ENCODE measurements at places on chromosomes 2 and 18.

DNA sequence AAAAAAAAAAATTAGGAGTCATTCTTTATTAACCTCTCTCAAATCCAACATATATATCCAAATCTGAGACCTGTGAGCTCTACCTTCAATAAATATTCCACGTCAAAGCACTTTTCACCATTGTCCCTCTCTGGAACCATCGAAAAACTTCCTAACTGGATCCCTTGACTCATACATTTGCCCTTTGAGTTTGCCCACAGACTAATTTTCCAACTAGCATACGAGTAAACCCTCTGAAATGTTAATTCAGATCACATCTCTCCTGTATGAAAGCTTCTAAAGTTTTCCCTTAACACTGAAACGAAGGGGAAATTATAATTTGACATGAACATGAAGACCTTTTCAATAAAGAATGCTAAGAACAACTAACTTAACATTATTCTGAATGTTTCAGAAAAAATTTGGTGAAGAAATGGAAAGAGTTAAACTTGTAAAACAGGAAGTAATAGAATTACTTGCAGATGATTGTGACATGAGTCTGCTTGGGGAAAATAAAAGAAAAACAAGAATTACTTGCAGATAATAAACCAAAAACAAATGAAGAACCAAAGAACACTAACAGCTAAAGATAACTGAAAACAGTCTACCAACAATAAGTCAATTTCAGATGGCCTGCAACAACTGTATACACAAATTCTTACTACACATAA lies 110.6 kb downstream of the C2orf74 start:
- DNase-seq = no peak

- DNase-seq = no peak
Measured at GRCh38 chr2:11342551-11343367, 1.7 kb downstream of the ROCK2 start.

DNA sequence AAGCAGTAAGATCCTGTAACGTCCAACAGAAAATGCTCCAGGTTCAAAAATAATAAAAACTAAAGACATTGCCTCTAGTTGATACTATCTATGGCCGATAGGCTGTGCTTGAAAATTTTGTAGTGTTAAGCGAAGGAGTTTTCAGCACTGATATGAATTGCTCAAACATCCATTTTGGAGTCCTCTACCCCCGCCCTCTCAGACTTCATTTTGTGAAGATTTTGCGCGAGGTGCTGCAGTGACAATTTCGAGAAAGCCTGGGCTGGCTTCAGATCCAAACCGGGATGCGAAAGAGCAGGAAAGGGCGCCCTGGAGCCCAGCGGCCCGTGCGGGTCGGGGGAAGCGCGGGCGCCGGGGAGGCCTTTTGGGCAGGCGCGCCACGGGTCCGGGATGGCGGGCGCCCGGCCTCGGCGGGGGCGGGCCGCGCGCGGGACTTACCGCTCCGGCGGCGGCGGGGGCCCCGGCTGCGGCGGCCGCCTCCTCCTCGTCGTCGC lies 1.8 kb downstream of the SP3 start:
- peak; percentile 32 for DNase-seq

GRCh38 chr18:28771849-28772248 lies 594.9 kb upstream of the CDH2 start:
- no peak for DNase-seq

- no peak for DNase-seq
Measured at GRCh38 chr2:236552581-236553363, 16.9 kb upstream of the ACKR3 start.

DNA sequence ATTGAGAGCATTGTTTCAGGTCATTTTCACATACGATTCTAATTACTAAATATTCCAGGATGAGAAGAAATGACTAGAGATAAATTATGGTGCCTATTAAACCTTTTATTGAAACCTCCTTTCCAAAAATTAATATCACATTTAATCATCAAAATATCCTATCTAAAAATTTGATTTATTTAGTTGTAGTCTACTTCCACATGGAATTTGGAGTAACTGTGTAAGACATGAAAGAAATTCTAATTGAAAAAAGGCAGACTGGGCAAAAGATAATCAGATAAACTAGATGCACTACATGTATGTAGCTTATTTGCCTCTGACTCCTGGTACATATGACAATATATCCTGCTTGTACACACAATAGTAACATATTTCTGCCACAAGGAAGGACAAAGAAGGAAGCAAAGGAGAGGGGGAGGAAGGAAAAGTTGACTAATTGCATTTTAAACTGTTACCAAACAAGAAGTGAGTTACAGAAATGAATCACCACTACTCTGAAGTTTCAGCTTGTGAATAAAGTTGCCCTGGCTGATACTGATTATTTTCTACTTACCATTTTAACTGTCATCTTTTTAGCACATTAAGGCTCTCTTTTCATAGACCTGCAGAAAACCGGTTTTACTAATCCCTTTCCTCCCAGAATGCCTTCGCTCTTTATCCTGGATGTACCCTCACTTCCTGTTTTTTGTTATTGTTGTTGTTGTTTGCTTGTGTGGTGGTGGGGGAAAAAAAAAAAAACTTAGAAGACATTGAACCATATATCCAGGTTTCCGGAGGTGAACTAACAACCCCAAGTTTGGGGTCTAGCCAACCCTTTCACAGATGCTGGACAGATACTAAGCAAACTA lies 28.4 kb downstream of the NRXN1 start:
- no peak for DNase-seq

DNA sequence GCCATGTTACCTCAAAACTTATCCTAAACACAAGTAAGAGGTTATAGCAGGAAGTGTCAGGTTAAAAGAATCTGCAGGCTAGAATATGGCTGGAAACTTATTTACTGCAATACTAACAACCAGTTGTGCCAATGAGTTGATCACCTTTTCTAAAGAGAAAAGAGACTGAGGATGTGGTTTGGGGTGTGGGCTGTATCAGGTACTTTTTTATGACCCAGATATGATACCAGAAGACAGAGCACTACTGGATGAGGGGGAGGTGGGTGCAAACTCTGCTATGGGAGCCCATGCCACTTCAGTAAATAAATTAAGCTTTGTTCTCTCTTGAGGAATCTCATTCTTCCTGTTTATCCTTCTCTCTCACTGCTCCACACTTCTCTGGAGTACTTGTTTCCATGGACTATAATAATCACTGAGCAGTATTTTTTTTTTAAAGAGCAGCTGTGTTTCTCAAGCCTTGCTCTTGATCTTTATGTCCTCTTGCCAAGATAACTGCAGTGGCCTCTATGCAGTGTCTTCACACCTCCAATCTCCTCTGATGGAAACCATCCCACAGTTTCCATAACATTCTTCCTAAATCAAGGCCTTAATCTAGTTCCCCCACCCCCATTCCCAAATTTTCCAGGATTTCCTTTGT lies 51.2 kb upstream of the NOSTRIN start:
- DNase-seq = no peak

DNA sequence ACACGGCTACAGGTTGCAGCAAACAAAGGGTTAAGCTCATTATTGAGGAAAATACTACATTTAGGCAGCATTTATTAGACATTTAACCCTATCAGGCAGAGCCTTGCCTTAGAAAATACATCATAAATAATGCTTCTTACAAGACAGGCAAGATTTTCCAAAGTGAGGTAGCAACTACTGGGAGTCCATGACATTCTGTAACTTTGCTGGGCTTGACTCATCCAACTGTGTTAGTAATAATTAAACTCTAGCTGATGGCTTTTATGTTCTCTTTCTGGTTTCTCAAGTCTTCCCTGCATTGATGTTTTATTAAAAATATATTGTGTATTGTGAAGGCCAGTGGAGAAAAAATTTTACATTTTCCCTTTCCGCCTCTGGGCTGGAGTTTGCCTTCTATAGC lies 291.3 kb downstream of the AFF3 start:
- DNase-seq = no peak

GRCh38 chr18:60981682-60982328 lies 351.4 kb upstream of the CDH20 start:
- no peak for DNase-seq

- no peak for DNase-seq
Measured at GRCh38 chr2:117537032-117537431, 277.5 kb upstream of the DDX18 start.

GRCh38 chr18:61742565-61743429 lies 150.0 kb downstream of the RNF152 start:
- no peak for DNase-seq

- no peak for DNase-seq
Measured at GRCh38 chr2:3174626-3175567, 202.7 kb downstream of the EIPR1 start.

DNA sequence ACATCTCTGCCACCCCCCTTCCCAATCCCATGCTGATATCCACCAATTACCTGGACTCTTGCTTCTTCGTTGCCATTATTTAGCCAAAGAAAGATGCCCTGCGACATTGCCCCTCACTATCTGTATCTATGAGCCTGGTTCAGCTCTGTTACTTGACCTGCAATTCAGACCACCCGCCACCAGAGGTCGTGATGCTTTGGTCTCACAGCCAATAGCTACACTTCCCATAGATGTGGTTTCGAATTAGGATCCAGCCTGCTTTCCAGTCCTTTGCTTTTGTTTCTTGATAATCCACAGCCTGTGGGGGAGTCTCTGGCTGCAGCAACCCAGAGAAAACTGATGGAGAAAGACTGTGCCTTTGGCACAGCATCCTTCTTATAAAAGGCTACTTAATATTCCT lies 239.4 kb downstream of the KLHL29 start:
- no peak for DNase-seq

- DNase-seq = no peak
Measured at GRCh38 chr2:178806543-178806942, 680 bp downstream of the TTN start.

- no peak for DNase-seq
Measured at GRCh38 chr2:143691121-143691520, 561.9 kb downstream of the ARHGAP15 start.

DNA sequence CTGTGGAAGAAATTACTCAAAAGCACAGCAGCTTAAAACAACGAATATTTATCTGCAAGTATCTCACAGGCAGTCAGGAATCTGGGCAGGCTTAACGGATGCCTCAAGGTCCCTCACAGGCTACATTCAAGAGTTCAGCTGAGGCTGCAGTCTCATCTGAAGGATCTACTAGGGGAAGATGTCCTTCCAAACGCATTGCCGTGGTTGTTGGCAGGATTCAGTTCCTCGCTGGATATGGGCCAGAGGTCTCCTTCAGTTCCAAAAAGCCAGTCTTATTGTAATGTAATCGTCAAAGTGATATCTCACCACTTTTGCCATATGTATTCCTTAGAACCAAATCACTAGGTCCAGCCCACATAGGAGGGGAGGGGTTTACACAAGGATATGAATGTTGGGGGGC lies 98.2 kb upstream of the EPAS1 start:
- no peak for DNase-seq

DNA sequence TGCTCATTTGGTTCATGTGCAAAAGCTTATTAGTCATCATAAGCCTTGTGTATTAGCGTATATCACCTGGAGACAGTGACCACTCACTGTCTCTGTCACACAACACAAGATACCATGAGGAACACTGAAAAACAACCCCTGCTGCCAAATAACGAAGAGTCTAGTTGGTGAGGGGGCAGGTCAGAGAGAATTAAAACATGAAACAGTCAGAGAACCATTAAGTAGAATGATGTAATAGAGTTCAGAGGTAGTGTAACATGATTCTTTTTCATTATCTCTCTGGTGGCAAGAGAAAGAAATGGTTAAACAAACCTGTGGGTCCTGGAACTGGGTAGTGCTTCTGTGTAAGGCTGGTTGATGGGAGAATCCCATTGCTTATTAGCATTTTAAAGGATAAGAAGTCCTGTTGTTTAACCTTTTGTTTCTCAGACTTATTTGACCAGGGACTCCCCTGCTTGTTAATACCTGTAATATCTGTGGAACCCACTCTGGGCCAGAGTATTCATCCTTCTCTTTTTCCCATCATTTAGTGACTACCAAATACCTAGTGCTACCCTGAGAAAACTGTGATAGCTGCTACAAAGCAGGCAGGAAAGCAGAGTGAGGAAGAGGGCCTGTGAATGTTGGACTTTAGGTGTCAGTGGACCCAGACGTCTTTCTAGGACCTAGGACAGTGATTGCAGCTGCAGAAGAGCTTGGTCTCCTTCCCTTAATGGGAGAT lies 38.0 kb downstream of the PTRHD1 start:
- DNase-seq = no peak

DNA sequence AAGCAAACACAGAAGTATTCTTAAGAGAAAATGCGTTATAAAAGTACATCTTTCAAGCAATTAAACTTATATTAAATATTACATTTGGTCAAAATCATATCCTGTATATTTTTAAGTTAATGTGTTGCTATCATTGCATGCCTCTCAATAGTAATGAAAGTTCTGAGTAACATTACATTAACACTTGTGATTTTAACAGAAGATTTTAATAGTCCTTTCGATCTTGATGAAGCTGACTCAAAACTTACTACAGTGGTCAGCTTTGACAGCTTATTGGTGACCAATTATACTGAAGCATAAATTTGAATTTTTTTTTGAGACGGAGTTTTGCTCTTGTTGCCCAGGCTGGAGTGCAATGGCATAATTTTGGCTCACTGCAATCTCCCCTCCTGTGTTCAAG lies 303.3 kb downstream of the GALR1 start:
- no peak for DNase-seq

- DNase-seq = no peak
Measured at GRCh38 chr2:120750488-120751210, 15.0 kb downstream of the GLI2 start.

DNA sequence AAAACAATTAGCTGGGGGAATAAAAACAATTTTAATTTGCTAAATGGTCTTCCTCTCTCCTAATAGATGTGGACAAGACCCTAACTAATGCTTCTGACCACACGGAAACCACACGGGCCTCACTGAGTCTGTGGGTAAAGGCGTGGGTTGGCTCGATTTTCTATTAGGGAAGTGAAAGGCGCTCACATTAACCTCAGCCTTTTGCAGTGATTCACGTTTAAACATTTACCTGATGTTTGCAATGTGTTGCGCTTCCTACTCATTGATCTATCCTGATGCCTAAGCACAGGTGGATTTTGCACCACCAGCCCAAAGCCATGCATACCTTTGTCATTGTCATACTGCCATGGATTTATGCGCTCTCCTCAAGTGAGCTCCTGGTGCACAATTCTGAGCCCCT lies 35.6 kb upstream of the NRP2 start:
- no peak for DNase-seq

GRCh38 chr2:134745023-134745422 lies 26.2 kb upstream of the TMEM163 start:
- DNase-seq = no peak

- no peak for DNase-seq
Measured at GRCh38 chr2:106624787-106625380, 137.7 kb downstream of the CD8B2 start.

DNA sequence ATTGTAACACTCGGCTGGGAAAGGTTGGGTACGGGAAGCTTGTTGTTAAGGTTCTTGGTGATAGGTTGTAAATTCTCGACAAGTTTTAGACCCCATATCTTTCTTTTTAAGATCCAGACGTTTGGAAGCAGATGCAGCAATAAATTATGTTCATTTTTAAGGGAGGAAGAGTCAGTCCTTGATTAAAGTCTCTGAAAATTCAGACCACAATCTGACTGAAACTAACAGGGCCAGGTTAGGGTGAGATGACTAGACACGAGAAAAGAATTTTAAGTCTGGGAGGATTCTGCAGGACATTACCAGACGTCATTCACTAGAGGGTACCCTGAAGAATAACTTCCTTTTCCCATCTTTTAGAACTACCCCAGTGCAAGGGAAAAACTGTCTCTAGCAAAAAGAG lies 16.1 kb downstream of the WIPF1 start:
- DNase-seq = no peak

- DNase-seq = no peak
Measured at GRCh38 chr2:58155160-58155778, 85.9 kb downstream of the FANCL start.

GRCh38 chr2:66531155-66531554 lies 96.2 kb downstream of the MEIS1 start:
- no peak for DNase-seq

GRCh38 chr18:12946549-12947284 lies 1.1 kb upstream of the SEH1L start:
- no peak for DNase-seq
